Activated CD4-positive, alpha-beta T cell treated with anti-CD3 and anti-CD28 coated beads, Interleukin-2, amount 10 ng/mL, durations not matched to agents 24 days and 14 days (primary cell): ENCODE measurements at places on chromosomes 3 and 15. TPM values are rescaled to one million over a fixed set of nuclear protein-coding genes. Genes with fewer than 3 reads are reported as not detected.

DNA sequence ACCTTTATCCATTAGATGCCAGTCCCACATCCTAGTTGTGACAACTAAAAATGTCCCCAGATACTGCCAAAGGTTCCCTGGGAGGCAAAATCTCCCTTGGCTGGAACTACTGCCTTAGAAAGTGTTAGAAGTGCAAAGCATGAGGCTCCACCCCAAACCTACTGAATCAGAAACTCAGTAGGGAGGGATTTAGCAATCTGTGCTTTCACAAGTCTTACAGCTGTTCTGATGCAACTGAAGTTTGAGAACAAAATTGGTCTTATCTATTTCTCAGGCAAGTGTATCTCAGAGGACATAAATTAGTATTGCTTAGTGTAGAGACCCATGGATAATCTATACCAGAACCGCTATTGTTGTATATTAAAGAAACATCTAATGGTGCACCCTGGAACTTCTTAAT is 70.2 kb downstream of the CLDN1 start:
- H3K36me3 ChIP-seq: no peaks in the 10 kb centered on the region
- no peaks in the 10 kb centered on the region for H3K4me1 ChIP-seq
- H3K27me3 ChIP-seq: no peaks in the 10 kb centered on the region
- no peak overlapping the region for H3K4me3 ChIP-seq

GRCh38 chr15:67142092-67142766 is 76.8 kb downstream of the SMAD3 start:
- H3K4me1 ChIP-seq: peaks cover 82% of the 10 kb centered on the region
- no peaks in the 10 kb centered on the region for H3K27me3 ChIP-seq
- peaks cover 24% of the 10 kb centered on the region for H3K36me3 ChIP-seq

- H3K27me3 ChIP-seq: no peaks in the 10 kb centered on the region
- peaks cover 53% of the 10 kb centered on the region for H3K36me3 ChIP-seq
- peaks cover 15% of the 10 kb centered on the region for H3K4me1 ChIP-seq
- no peak overlapping the region for H3K27ac ChIP-seq
These were observed 42.1 kb downstream of the VGLL4 start for GRCh38 chr3:11601446-11602238.

DNA sequence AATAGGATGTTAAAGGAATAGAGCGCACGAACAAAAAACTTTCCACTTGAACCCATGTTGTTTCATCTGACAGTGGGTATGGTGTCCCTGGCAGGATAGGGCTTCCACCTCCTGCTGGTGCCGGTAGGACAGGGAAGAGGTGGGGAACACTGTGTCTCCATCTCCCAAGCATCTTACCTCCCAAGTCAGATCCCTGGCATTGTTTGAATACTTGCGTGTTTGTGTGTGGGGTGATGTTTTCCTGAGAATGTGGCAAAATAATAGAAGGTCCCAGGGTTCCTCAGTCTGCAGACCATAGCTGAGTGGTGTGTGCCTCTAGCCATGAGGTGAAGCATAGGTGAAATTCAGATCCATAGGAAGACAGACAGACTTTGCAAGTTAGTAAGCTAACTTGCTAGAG is 119.4 kb downstream of the IGF1R start:
- H3K27me3 ChIP-seq: no peaks in the 10 kb centered on the region
- H3K4me1 ChIP-seq: peaks cover 4% of the 10 kb centered on the region
- H3K36me3 ChIP-seq: no peaks in the 10 kb centered on the region
- H3K27ac ChIP-seq: no peak overlapping the region

GRCh38 chr15:80945605-80946004 is 44.0 kb downstream of the MESD start:
- no peak overlapping the region for H3K4me3 ChIP-seq
- no peaks in the 10 kb centered on the region for H3K4me1 ChIP-seq
- H3K36me3 ChIP-seq: peaks cover 24% of the 10 kb centered on the region
- DNase-seq: no peak
- H3K27ac ChIP-seq: no peak overlapping the region
- no peaks in the 10 kb centered on the region for H3K27me3 ChIP-seq

Gene IL20RB
- 1.5 and 1.8 TPM in 2 replicates for total RNA-seq

GRCh38 chr15:93268066-93268465 is 179.1 kb upstream of the RGMA start:
- DNase-seq: no peak
- H3K4me1 ChIP-seq: no peaks in the 10 kb centered on the region
- no peak overlapping the region for H3K27ac ChIP-seq
